Myocyte (in vitro differentiated cells): ENCODE measurements at places on chromosomes 5 and 9.

DNA sequence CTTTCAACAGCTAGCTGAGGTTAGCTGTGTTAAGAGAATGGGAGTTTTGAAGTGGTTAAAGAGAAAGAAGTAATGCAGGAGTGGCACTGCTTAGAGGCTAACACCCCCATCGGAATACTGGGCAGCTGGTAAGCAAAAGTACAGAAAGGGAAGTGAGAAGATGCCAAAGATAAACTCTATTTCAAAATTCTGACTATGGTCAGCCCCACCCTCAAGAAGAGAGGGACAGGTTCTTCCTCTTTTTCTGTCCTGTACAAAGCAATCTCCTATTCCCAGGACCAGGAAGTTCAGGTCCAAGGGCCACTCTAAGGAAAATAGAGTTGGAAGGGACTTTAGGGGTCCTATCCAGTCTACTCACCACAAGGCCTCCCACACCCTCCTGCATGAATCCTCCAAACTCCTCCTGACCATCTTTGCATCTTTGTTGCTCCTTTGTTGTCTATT lies 45.9 kb upstream of the JAK2 start:
- DNase-seq = no peak

- no peak for DNase-seq
Measured at GRCh38 chr5:174734571-174735497, 10.5 kb downstream of the MSX2 start.

DNA sequence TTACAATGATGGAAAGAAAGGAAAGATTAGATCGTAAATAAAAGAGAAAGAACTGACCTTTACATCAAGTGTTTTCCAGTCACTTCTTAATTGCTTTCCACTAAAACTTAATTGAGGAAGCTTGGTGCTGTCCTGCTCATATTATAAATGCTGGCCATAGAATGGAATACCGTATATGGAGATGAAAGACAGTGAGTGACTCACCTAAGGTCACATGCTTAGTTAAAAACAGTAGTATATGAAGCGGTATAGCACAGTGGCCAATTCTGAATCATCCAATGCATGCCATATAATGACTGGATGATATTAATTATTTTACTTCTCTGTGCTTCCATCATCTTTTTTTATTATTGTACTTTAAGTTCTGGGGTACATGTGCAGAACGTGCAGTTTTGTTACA lies 482.4 kb upstream of the SGCD start:
- no peak for DNase-seq

DNA sequence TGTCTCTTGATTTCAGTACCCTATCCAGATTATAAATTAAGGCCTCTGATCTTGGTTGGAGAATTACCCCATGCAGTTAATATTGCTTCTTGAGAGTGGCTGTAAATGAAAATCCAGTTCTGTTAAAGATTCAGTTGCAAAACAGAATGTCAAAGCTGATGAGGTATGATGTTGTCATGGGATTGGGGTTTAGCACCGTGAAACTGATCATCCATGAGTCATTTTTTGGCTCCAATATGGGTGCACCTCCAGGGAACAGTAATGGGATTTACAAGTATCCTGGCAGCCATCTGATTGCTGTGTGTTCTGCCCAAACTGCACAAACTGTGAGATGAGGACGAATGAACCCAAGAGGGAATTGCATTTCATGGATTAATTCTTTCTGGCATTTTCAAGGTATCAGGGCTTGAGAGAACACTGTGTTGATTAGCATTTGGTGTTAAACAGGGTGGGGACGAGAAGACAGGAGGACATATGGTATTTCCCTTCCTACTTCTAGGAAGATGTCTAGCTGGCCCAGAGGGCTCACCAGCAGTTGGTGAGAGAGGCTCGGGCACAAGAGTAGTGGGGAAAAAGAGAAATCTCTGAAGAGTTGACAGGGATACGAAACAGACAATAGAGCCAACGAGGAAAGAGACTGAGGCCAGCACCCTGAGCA lies 214.7 kb downstream of the GAS1 start:
- DNase-seq = peak; percentile 53

DNA sequence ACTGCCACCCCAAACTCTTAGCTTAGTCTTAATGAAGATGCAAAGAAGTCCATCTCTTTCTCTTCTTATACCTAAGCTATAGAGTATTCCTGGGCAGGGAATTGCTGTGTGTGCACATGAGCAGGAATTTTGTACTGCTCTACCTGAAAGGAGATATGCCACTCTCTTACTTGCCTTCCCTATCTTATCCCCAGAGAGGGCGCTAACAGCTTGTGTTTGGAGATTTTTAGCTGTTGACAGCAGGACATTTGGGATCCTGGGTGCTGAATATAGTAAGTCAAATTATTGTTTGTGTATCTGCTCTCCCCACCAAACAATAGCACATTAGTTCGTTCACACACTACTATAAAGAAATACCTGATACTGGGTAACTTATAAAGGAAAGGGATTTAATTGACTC lies 159.5 kb downstream of the GABRG2 start:
- DNase-seq = no peak

GRCh38 chr5:92652756-92653155 lies 928.3 kb downstream of the NR2F1-AS1 start:
- no peak for DNase-seq

- DNase-seq = no peak
Measured at GRCh38 chr9:111836311-111836710, 41.6 kb upstream of the SHOC1 start.

DNA sequence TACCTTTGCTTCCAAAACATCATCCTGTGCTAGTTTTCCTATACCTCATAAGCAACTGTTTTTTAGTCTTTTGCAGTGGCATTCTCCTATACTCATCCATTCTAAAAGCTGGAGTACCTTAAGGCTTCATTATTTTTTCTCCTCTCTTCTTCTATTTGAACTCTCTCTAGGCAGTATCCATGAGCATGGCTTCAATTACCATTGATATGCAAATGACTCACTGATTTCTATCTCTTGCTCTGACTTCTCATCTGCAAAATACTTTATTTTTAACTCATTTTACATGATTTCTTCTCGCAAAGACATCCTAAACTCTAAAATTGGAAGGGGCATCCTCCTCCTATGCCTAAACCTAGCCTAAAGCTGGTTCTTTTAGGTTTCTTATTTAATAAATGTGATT lies 365.1 kb upstream of the NUDT12 start:
- no peak for DNase-seq

DNA sequence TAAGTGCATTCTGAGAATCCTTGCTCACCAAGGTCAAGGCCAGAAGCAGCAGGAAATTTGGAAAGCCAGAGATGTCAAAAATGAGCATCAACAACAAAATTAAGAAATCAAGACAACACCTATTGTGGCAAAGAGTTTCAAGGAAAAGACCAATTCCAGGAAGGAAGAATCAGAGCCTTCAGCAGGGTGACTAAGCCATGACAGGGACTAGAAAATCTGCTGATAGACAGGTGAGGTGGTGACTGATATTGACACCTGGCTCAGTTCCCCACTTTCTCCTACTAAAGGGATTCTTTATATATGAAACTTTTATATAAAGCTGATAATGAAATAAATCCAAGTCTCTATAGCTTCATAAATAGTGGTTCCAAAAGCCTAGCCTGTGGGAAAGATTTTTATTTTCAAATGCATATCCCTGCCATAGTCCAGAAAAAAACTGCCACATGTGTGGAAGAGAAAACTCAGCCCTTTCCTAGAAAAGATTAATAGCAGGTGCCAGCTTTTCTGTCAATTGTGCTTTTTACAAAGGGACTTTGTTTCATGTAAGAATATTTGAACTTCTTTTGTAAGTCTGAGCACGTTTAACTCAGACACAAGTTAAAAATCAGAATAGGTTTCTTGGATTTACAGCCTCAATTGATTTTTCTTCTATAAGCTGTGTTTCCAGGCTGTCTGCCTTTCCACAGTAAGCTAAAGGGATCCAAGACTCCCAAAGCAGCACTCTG lies 81.1 kb upstream of the GRAMD2B start:
- DNase-seq = no peak

GRCh38 chr9:92165484-92165883 lies 50.3 kb upstream of the SPTLC1 start:
- DNase-seq = no peak

DNA sequence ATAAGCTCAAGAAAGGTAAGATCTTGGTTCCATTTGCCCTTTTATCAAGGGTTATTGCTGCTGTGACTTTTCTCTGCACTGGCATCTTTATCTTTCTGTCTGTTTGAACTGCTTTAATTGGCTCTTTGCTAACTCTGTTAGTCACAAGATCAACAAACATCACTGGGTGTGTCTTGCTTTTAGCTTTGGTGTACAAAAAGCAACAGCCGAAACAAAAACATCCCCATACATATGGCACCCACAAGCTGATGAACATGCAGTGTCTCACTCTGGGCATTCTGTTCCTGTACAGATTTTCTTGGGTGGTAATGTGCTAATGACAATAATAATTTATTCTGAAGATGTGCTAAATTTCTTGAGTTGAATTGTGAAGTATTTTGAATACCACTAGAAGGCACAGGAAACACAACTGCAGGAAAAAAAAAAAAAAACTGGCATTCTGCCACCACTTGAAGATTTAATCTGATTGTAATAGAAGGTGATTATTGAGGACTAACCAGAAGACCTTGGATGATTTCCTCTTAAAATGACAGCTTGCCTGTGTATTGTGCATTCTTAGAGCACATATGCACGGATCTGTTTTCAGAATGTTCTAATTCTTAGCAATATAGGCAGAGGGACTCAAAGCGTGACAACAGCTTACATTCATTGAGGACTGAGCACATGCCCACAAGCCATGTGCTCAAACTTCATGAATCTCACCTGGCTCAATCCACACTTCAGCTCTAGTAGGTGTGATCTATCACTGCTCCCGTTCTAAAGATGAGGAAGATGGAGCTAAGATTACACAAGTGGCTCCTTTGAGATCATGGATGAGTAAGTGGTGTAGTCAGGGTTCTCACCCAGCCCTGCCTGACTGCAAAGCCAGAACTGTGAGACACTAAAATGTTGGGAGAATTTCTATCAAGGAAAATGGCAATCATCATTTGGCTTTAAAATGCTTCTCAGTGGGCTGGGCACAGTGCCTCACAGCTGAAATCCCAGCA lies 96.4 kb downstream of the EBF1 start:
- DNase-seq = peak; percentile 23

DNA sequence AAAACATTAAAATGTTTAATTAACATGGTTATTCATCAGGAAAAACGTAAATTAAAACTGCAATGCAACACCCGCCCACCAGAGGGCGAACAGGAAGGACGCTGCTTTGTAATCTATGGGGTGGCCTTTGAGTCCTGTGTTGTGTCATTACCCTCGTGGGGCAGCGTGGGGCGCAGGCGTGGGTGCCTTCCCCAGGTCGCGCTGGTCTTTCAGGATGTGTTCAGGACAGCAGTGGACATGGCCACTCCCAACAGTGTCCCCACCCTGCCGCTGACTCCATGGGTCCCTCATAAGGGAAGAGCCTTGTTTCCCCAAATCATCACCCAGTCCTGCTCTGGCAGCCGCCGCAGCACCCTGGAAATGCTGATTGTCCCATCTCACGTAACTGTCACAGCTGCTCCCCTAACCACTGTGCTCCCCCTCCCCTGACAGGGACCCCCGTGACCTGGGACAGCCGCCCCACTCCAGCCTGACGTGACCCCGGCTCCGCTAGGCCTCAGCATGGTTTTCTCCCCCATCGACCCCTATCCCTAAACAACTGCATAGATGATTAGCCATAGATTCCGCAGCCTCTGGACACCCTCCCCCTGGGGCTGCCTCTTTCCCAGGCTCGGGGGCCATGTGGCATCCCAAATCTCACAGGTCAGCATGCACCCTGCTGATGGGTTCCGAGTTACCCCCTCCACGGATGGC lies 36.4 kb downstream of the GLT6D1 start:
- peak; percentile 46 for DNase-seq

GRCh38 chr5:52784737-52785136 lies 3.0 kb upstream of the ITGA1 start:
- DNase-seq = peak; percentile 24

DNA sequence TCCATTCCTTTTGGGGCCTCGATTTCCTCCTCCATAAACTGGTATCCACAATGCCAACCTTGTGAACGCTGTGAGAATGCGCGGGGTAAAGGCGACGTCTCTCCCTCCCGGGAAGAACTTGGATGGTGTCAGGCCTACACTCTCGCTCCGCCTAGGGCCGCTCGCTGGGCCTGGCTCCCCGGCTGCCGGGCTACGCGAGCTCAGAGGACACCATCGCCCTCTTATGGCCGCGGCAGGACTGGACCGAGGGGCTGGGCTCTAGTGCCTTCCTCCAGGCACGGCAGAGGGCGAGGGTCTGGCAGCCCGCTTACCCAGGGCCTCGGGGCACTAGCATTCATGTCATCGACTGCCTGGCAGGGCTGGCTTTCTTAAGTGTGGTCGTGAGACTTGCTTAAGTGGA lies 1.3 kb upstream of the EXOSC2 start:
- no peak for DNase-seq

DNA sequence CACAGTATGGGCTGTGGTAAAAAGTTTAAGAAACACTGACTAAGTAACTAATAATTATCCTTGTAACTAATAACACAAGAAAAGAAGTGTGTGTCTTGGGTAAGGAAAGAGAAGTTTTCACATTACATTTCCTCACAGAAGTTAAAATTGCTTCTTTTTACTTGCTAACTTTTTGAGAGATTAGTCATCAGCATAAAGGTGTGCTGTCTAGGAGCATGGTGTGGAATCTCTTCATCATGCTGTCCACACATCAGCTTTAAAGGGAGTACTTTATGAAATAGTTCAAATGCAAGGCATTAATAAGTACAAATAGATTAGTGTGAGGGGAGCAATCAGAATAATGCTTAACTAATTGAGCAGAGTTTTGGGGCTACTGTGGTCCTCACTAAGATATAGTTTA lies 29.8 kb downstream of the WDR36 start:
- no peak for DNase-seq

- DNase-seq = peak; percentile 46
Measured at GRCh38 chr9:115850548-115851304, 302.9 kb upstream of the PAPPA start.

- DNase-seq = no peak
Measured at GRCh38 chr9:78615372-78615771, 318.4 kb downstream of the PSAT1 start.

DNA sequence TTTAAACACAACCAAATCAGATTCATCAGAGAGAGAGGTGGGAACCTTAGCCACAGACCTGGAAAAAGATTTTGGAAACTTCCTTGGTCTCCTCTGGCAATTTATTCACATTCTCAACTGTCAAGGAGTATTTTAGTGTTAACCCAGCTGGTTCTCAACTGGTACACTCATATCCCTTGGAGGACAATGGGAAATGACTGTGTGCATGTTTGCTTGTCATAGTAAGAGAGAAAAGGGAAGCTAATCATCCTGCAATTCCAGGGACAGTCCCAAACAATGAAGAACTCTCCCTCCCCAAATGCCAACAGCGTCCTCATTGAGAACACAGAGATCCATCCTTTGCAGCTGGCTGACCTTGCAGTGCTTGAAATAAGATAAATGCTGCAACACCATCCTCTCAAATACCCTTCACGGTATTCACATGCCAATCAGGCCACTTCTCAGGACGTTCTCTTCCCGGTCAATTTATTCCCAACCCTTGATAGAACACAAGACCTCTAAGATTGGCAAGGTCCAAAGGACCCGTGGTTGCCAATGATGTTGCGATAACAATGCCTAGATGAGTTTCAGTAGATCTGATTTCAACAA lies 75.5 kb downstream of the EPB41L4B start:
- DNase-seq = no peak

GRCh38 chr5:110371011-110371724 lies 355.3 kb downstream of the TMEM232 start:
- no peak for DNase-seq
